ENCODE measurements at places on chromosomes 2 and 18.

DNA sequence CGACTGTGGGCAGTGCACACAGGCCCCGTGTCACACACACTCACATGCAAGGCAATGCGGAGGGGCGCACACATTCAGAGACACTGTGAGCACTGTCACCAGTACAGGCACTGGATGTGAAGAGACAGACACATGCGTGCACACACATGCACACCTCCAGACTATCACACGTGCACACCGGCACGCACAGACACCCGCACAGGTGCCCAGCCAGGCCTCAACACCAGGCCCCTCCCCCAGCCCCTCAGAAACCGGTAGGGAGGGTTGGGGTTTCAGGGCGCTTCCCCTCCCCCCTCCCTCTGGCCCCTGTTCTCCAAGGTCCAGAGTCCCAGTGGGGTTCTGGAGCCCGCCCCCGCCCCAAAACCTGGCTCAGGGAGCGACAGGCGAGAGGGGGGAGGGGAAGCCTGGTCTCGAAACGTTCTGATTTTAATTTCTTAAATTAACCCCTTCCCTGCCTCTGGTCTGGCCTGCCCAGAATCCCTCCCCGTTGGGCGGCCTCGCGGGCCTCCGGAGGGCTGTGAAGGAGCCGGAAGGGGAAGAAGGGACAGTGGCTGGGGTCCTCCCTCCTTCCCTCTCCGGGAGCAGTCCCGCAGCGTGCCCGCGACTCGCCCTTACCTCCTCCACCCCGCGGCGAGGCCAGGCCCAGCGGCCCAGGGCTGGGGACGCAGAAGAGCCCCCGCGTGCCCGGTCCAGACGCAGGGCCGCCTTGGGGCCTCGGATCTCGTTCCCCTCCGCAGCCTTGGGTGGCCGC lies 558 bp downstream of the FBXO41 start:
- DNase-seq = no peak

GRCh38 chr2:224242561-224242960 lies 159.3 kb downstream of the FAM124B start:
- no peak for DNase-seq

GRCh38 chr2:223880796-223881195 lies 43.4 kb upstream of the AP1S3 start:
- no peak for DNase-seq

- no peak for DNase-seq
Measured at GRCh38 chr2:238586931-238587775, 160.4 kb downstream of the ASB1 start.

GRCh38 chr18:36132756-36133155 lies 3.1 kb downstream of the ELP2 start:
- DNase-seq = no peak

Data from SK-N-MC (cell line).